Thoracic aorta (tissue), 2 donors: ENCODE measurements at places on chromosomes 4 and X. TPM values are rescaled to one million over a fixed set of nuclear protein-coding genes. Genes with fewer than 3 reads are reported as not detected.

DNA sequence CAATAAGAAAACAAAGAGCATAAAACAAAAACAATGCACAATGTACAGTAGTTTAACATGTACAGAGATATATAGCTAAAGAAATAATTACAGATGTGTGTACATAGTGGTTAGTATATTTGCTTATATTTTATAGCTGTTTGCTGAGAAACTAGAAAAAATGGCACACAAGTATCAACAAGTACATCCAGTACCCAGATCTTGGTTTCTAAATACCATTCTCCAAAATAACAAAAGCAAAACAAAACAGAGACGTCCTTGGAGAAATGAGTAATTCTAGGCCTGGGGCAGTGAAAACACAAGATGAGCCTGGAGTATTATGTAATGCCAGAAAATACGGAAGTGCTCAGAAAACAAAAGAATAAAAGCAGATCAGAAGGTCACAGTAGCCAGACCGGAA, 189.6 kb downstream of the TMEM47 start:
- DNase-seq: no peak

DNA sequence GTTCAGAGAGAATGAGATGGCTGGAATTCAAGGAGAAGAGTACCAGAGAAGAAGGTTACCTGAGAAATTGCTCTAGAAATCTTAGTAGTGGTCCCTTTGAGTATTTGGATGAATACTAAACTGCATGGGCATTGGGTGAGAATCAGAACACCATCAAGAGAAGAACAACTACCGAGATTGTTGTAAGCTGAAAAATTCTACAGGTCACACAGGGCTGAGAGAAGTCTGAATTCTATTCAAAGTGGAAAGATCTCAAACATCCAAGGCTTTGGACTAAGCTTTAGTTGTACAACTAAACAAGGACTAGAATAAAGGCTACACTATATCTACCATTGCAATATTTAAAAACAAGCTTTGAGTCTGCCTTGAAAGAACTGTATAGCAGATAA, 40.8 kb downstream of the LRBA start:
- no peak for DNase-seq

DNA sequence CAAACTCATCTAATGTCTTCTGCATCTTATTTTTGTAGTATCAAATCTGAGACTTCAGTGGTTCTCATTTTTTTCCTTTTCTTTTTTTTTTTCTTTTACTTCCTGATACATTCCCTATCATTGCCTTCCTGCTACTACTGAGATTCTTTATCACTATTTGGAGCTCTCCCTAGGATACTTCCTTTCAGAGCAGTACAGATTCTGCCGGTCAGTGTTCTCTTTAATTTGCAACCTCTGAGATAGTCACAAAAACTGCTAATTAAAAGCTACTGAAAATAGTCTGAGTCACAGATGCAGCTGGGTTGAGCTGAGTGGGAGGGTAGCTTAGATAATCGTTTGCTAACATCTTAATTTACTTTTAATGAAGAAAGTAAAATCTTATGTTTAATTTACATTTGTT, 1279.7 kb downstream of the ARAP2 start:
- DNase-seq: no peak

DNA sequence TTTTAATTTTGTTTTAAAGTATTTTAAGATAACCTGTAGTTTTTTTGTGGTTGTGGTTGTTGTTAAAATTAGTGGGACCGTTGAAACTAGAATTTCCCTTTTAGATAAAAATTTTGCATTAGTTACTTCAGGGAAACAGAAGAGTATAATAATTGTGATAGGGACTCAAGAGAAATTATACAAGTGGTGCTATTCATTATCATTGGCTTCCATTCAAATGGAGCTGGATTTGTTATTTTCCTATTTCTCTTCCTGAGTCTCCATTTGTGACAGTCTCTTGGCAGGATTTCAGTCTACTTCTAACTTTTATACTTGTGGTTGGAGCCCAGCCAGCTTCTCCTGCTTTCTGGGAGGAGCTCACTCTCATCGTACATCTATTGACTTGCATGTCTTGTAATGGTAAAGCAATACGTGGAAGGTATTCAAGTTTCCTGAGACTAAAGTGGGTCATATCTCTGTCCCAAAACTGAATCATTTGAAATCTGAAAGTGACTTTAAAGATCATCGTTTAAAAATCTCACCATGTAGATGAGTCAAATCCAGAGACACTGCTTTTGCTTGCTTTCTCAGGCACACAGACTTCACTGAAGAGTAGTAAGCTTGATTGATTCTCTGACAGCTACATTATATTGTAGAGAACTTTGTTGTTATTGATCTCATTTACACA, 155.8 kb downstream of the RPA4 start:
- no peak for DNase-seq

GRCh38 chr4:186116697-186117096, 12.2 kb downstream of the FAM149A start:
- no peak for DNase-seq

DNA sequence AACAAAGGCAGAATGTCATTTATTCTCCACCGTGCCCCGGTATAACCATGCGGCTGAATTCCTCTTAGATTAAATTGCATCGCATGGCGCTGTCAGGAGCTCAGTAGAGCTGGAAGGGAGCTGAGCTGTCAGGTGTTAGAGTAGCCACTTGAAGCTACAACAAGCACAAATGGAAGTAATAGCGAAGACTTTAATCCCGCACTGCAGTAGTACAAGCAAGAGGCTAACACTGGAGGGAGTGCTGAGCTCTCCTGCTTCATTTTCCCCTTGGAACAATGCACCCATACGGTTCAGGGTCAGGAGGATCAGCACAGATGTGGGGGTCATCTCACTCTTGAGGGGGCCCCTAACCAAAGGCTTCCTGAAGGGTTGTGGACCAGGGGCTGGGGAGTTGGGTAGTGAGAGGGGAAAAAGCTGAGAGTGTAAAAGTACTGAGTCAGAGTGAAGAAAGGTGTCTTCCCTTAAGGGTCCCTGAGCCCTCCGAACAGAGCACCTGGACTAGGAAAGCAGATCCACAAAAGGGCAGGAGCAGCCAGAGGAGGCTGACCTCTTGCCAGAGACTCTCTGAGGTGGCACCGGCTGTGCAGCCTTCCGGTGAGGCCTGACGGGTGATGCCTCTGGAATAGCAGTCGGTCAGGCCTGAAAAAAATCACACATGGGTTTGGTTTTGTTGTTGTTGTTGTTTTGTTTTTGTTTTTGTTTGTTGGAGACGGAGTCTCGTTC, 36.0 kb upstream of the CBR4 start:
- no peak for DNase-seq

GRCh38 chrX:9298221-9298620, 166.6 kb upstream of the TBL1X start:
- no peak for DNase-seq

DNA sequence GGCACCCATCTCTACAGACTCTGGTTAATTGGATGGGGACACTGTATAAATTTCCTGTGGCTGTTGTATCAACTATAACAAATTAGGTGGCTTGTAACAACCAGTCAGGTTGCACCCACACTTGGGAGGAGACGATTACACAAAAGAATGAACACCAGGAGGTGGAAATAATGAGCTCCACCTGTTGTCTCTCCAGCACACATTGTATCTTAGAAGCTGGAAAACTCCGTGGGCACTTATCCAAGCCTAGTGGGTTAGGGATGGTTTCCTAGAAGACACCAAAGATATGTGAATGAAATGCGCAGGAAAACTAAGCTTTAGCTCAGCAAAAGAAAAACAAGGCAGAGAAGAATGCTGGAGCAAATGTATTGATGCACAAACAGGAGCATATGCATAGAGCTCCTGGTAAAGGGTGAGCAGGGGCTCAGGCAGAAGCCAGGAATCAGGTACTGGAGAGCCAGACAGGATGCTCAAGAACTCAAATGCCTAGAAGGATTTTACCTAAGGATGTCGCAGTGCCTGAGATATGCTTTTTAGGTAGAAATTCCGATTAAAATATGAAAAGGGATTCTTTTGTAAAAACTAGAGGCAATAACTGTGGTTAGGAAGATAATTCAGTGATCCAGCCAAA, 111.7 kb downstream of the GALNTL6 start:
- no peak for DNase-seq

GRCh38 chr4:38661371-38661770, 2.6 kb upstream of the KLF3 start:
- no peak for DNase-seq

- DNase-seq: no peak
Observed at GRCh38 chrX:66638591-66639500, at the start of gene EDA2R. EDA2R (minus strand) TSS chrX:66639078; CDS start chrX:66616020, 23,058 bp downstream.

- DNase-seq: no peak
Observed at GRCh38 chr4:145680902-145681301, 956 bp downstream of the C4orf51 start.

- DNase-seq: no peak
Observed at GRCh38 chrX:36019125-36019524, 99.6 kb downstream of the CFAP47 start.

GRCh38 chr4:84389406-84389805, 109.7 kb downstream of the NKX6-1 start:
- DNase-seq: no peak

DNA sequence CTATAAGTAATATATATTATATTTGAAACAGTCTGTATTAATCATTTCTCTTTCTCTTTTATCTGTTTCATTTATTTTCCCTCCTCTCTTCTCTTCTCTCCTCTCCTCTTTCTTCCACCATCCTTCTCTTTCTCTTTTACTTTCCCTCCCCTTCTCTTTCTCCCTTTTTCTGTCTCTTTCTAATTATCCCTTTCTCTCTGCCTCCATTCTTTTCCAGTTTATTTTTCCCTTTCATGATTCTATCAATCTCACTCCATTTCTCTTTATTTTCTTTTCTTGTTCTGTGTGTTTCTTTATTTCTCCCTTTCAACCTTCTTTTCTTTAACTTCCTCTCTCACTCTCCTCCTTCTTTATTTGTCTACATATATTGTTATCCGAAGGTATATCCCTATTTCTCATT, 399.8 kb upstream of the POU3F4 start:
- DNase-seq: no peak

GRCh38 chr4:53818104-53818503, 226.8 kb upstream of the LNX1 start:
- DNase-seq: no peak

DNA sequence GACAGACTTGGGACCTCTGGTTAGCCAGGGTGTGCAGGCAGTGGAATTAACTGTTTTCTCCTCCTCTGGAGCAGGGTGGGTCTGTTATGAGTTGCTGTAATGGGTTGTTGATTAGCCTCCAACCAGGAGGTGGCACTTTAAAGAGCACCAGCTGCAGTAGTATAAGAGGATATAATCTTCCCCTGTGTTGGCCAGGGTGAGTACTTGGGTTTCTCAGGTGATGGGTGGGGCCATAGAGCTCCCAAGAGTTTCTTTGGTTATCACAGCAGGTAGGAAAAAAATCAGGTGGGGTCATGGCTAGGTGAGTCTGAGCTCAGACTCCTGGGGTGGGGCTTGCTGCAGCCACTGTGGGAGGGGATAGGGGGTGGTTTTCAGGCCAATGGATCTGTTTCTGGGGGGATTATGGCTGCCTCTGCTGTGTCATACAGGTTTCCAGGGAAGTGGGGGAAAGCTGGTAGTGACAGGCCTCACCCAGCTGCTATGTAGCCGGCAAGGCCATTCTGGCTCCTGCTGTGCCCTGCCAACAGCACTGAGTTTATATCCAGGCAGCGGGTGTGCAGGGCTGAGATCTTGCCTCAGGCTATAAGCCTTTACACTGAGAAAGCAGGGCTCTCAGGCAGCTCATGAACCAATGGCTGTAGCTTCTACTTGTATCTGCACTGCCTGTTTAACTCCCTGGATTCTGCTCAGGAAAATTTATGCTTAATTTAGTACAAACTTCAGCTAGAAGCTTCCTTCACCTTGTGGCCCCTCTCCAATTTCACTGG, 70.1 kb downstream of the CCNG2 start:
- no peak for DNase-seq

SNCA gene
- total RNA-seq: 1.5 TPM

MAGED4B gene
- total RNA-seq: 2.7 TPM

CENPVL2 gene
- total RNA-seq: not detected

GPM6B gene
- 33.7 TPM for total RNA-seq

CHRDL1 gene
- 48.6 TPM for total RNA-seq
